ENCODE measurements at places on chromosomes 12 and 14.

GRCh38 chr14:76729953-76730505 is 31.2 kb upstream of the VASH1 start:
- DNase-seq: no peak

- no peak for DNase-seq
These were observed 369.8 kb downstream of the EMP1 start for GRCh38 chr12:13566292-13566691.

- DNase-seq: no peak
These were observed 10.2 kb upstream of the NFE2 start for GRCh38 chr12:54311051-54311450.

GRCh38 chr14:22304326-22304725 is 284.7 kb downstream of the DAD1 start:
- DNase-seq: no peak

DNA sequence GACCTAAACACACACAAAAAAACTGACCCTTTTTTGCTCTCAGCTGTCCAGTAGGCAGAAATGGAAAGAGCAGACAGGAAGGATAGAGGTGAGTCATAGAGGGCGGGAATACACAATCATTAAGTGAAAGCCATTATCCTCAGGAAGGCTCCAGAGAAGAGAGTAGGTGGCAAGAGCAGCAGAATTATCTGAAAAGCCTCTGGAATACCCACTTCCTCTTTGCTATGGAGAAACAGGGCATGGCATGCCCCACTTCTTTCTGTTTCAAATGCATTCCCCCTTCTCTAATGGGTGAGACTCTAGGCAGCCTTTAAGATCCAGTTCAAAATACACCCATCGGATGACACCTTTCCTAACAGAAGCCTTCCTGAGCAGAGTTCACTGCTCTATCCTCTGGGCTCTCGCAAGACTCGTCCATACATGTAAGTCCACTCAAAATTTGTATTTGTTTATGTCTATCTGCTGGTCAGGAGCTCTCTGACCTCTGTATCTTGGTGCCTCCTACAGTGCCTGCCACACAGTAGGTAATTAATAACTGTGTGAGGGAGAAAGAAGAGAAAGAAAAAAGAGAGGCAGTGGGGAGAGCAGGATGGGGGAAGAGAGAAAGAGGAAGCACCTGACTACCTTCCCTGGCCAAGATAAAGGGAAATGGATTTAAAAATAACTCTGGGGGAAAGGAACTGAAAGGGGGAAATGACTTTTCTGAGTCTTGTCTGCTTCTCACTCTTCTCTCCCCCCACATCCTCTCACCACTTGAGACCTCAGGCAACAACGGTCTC is 8.5 kb downstream of the KLHL33 start:
- no peak for DNase-seq

DNA sequence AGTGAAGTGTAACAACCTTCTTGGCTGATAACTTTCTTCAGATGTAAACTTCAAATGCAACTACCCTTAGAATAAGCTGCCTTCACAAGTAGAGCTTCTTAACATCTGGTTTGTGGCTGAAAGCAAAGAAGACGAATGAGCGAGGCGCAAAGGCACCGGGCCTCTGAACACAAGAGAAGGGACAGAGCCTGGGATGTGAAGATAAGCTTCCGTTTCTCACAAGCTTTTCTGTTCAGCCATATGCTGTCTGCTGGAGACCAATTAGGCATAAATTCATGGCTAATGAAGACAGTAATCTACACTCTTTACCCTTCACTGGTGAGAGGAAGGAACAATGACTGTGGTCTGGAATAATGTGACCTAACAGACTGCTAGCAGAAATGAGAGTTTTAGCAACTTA is 195.2 kb downstream of the ATXN7L3B start:
- no peak for DNase-seq

DNA sequence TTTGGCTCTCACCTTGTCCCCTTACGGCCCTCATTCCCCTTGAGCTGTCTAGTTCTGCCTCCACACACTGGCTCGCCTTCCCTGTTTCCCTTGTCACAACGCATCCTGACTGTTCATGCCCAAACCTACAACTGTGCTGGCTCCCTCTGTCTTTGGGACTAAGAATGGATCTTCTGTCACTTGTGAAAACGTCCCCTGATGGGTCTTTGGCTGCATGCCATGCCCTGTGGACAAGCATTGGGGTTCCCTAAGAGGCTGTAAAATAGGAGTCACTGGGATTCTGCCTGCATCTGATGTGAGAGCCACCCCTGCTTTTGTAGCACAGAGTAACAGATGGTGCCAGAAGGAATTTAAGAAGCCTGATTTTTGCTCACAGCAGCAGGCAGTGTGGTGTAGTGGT is 285.3 kb upstream of the CRY1 start:
- no peak for DNase-seq

- DNase-seq: no peak
These were observed 277.5 kb downstream of the NUAK1 start for GRCh38 chr12:105861227-105861626.

DNA sequence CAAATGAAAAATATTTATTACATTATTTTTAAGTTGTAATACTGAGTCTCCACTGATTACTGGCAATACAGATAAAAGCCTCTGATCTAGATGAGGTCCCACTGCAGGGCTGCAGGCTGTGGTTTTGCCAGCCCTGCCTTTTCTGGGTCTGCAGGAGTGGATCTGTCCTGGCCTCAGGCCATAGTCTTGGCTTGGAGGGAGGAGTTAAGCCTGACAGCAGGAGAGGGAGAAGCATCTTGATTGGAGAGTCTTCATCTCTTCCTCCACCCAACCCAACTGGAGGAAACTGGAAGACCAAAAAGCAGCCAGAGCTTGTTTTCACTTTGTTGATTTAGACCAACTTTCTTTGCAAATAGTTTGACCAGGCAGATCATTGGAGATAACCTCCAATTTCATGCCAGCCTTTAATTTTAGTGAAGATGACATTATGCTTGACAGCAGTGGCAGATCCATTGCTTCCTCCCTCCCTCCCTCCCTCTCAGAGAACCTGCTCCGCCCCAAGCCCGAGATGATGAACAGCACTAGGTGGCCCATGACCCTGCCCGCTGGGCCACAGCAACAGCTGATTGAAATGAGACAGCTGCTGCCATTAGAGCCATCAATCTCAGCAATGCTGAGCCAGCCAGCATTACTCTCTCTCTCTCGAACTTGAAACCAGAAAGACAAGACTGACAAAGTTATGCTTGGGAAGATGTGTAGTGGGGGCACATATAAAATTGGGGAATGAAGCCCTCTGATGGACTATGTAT is 222.4 kb downstream of the GLT1D1 start:
- DNase-seq: no peak

DNA sequence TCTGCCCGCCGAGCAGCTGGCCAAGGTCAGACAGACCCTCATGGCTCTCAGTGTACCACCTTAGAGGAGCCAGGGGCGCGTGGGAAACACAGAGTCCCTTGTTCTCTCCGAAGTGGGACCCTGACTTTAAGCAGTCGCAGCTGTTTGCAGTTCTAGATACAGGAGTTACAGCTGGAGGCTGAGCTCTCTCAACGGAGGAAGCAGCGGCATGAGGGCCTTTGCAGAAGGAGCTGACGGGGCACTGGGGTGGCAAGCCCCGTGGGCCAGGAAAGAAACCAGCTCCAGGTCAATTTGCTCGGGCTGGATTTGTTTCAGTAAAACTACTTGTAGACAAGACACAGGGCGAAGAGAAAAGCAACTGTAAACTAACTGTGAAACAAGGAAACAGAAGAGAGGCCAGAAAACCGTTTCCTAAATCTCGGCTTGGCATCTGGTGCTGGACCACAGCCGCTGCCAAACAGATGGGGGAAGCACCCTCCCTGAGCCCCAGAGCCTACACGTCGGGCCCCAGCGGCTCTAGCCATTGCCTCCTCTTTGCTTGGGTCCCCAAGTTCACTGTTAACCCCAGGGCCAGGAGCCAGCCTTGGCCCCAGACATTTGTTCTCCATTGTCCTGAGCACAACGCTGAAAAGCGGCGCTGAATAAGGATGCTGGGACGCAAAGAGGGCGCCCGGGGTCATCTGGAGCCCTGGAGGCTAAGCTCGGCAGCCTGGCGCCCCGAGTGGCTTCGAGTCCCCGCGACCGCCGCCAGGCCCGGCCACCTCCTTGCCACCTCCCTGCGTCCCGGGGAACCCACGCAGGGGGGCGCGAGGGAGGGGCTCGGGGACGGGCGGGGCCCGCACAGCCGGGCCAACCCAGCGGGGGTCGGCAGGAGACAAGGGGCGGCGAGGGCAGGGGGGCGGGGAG is 914 bp upstream of the PACS2 start:
- DNase-seq: no peak

DNA sequence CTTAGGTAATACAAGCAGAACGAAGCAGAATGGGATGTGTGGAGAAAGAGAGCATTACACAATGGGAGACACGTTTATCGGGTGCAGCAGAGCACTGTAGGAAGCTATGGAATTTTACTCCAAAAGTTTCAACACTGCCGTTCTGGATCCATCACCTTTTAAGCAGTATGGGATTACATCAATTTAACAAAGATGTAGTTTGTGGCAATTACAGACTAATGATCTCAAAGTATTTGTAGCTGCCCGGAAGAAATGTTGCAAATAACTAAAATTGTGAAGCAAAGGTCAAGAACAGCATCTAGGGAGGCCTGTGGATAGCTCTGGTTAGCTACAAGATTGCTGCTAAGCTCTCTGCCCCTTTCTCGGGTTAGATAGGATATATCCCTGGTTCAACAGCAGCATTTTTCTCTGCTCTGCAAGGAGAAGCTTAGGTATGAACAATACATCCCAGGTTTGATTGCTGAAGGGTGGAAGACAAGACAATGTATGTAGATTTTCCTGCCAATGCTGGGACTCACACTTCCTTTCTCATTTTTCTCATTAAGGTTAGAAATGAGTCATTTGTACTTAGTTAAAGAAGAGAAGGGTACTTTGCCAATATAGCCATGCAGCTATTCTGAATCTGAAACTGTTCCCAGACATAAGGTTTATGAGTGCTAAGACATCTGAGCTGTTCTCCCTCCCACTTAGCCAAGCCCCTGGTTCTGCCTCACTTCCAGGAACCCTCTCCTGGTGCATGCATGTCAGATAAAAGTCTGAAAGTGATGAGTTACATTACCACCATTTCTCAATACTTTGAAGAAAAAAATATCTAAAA is 75.0 kb upstream of the HIF1A start:
- no peak for DNase-seq

DNA sequence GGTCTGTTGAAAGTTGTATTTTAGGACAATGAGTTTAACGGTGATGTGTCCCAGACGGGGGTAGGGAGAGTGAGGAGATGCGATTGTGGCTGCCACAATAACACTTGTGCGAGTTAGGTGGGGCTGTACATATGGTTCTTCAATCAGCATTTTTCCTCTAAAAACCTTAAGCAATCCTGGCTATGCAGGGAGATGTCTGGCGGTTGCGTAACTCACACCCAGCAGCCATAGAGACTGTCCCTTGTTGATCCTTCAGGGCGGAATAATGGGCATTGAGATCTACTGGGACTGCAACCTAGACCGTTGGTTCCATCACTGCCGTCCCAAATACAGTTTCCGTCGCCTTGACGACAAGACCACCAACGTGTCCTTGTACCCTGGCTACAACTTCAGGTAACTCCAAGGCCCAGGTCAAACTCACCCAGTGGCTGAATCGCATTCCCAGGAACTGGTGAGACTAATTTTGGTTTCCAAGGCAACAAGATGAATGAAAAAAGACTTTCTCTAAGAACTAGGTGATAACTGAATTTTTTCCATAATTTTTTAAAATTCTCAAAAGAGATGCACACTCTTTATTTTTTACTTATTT is 34.6 kb downstream of the P2RX7 start:
- DNase-seq: no peak

DNA sequence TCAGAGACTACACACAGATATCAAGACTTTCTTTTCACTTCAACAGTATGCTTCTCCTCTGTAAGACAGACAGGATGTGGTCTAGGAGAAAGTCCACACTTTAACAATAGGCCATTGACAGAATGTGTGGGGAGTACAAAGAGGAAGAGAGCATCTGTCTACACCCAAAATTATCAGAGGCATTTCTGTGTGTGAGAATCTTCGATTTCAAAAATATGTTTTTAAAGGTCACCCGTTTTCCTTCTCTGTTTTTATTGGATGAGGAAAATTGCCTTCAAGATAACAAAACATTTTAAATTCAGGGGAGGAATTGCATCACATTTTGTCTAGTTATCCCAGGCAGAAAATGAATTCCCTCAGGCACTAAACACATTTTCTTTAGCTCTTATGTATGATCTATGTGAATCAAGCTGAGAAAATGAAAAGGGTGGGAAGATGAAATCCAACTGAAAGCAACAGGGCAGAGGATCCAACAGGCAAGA is 16.4 kb downstream of the NAV3 start:
- no peak for DNase-seq

- no peak for DNase-seq
These were observed 57.1 kb downstream of the TRAFD1 start for GRCh38 chr12:112182499-112182898.

GRCh38 chr14:90726656-90727055 is 89.6 kb downstream of the TTC7B start:
- DNase-seq: no peak

DNA sequence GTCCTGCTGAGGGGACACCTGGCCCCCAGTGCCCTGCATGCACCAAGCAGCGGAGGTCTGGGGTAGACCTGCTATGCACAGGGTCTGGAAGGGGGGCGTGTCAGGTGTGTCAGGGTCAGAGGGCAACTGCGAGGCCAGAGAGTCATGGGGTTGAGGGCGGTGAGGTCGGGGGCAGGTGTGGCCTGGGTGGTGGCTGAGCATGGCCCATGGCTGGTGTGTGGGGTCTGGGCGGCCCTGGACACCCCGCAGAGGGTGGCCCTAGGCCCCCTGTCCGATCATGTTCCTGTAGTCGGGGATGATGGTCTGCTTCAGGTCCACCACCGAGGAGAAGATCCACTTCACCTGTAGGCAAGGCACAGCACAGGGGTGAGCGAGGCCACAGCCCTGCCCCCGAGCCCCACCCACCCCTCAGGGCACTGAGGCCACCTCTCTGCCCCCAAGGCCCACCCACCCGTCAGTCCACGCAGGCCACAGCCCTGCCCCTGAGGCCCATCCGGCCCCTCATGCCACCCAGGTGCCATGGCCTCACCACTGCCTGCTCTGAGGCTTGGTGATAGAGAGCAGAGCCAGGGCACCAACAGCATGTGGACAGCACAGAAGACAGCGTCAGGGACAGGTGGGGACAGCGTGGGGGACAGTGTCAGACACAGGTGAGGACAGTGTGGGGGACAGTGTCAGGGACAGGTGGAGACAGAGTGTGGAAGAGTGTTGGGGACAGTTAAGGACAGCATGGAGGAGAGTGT is 211.3 kb downstream of the TMEM121 start:
- no peak for DNase-seq

- no peak for DNase-seq
These were observed 3.7 kb upstream of the KRT3 start for GRCh38 chr12:52799505-52800211.
